Stimulated activated CD8-positive, alpha-beta memory T cell treated with anti-CD3 and anti-CD28 coated beads, Interleukin-4, amount 100 ng/mL, for 4 hours (primary cell): ENCODE measurements at places on chromosomes 3 and 15.
A peak's percentile ranks its signal among the peaks of the same experiment; 100 is the strongest.

GRCh38 chr3:48990636-48991469 lies 812 bp downstream of the P4HTM start:
- DNase-seq, result no peak

- DNase-seq, result no peak
Measured at GRCh38 chr3:172787019-172787418, 36.5 kb downstream of the ECT2 start.

GRCh38 chr3:197494366-197495058 lies 61.3 kb downstream of the BDH1 start:
- no peak for DNase-seq

GRCh38 chr3:77365152-77365551 lies 325.3 kb downstream of the ROBO2 start:
- no peak for DNase-seq

GRCh38 chr15:91165850-91166249 lies 65.8 kb downstream of the SV2B start:
- no peak for DNase-seq

GRCh38 chr3:191292243-191293015 lies 36.8 kb upstream of the CCDC50 start:
- DNase-seq, result no peak

DNA sequence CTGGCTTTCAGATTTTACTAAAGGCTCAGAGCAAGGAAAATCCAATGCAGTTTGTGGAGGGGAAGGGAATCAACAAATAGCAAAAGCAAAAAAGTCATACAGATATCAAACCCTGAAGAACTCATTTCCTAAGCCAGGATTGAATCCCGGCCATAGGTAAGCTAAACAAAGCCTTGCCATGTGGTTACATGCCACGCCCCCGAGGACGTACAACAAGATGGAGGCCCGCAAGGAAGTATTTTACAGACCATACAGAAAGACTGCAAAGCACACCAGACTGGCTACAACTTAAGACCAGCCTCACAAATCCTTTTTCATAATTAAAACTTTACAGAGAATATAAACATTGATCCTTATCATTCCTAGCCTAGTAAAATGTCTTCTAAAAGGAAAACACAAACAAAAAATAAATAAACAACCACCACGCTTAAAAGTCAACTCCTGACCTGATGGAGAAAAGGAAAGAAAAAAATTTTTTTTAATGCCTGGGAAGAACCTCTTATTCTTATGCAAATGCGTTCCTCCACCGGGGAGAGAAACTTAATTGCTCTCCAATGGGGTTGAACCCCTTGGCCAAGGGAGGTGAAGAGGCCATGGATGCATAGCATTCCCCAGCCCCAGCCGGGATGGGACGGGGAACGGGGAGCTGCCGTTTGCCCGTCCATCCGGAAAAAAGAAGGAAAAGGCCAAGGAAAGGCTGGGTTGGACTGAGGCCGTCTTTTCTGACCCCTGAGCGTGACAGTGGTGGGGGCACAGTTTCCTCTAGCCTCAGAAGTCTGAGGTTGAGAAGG lies 39.3 kb downstream of the IL1RAP start:
- DNase-seq, result no peak

GRCh38 chr3:37713818-37714204 lies 147.9 kb upstream of the CTDSPL start:
- DNase-seq, result no peak

GRCh38 chr3:171129827-171130226 lies 103.3 kb upstream of the SLC2A2 start:
- no peak for DNase-seq

DNA sequence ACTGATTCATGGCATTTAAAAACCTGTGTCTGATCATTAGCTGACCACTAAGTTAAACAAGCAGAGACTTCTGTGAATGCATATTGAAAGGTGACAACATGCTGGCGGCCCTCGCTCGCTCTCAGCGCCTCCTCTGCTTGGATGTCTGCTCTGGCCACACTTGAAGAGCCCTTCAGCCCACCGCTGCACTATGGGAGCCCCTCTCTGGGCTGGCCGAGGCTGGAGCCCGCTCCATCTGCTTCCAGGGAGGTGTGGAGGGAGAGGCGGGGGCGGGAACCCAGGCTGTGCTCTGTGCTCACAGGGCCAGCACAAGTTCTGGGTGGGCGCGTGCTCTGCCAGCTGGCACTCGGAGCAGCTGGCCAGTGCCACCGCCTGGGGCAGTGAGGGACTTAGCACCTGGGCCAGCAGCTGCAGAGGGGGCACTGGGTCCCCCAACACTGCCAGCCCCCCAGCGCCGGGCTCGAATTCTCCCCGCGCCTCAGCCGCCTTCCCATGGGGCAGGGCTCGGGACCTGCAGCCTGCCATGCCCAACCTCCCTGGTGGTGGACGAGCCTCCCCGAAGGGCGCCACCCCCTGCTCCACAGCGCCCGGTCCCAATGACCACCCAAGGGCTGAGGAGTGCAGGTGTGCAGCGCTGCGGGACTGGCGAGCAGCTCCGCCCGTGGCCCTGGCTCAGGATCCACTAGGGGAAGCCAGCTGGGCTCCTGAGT lies 252.4 kb downstream of the ZIC4 start:
- no peak for DNase-seq

DNA sequence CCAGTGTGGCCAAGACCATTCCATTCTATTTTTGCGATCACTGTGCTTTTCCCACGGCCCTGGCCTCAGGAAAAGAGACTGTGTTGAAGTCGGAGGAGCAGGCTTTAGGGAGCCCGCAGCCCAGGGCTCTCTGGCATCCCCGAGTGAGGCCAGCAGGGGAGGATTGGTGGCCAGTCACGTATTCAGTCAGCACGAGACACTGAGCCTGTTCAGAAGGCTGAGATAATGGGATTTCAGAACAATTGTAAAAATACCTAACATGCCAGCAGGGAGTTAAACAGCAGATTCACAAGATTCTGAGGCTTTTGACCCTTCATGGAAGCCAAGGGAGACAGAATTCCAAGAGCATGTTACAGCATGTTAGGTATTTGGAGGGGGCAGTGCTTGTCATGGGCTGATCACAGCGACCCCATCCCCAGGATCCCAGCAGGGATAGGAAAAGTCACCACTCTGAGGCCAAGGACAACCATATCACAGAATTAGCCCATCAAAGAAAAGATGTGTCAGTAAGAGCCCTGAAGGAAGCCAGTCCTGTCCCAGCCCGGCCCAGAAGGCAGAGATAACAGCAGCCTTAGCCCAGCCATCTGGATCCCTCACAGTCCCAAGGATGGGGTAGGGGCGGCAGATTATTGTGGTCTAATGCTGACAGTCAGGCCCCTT lies 40.6 kb downstream of the AMOTL2 start:
- no peak for DNase-seq

DNA sequence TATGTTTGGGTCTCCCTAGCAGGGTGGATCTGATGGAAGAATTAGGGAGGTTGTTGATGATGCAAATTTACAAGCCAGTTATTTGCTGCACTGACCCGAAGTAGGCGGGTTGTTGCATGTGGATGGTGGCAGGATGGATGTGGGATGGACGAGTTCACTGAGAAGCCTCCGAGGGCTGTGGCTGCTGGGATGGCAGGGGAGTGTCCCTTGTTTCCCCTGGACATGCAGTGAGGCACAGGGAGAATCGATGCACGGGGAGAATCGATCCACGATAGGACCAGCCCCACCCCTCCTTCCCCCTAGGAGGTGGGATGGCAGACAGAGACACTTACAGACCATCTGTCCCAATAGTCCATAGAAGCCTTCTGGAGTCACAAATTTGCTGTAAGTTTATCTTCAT lies 31.0 kb upstream of the KLF13 start:
- no peak for DNase-seq

GRCh38 chr15:27017168-27017809 lies 46.3 kb downstream of the GABRG3 start:
- DNase-seq, result no peak

- no peak for DNase-seq
Measured at GRCh38 chr3:143957453-143957852, 14.2 kb upstream of the DIPK2A start.

- DNase-seq, result peak; percentile 73
Measured at GRCh38 chr15:38690719-38691332, 126.2 kb upstream of the RASGRP1 start.

GRCh38 chr3:72145506-72146380 lies 360.8 kb upstream of the PROK2 start:
- no peak for DNase-seq

DNA sequence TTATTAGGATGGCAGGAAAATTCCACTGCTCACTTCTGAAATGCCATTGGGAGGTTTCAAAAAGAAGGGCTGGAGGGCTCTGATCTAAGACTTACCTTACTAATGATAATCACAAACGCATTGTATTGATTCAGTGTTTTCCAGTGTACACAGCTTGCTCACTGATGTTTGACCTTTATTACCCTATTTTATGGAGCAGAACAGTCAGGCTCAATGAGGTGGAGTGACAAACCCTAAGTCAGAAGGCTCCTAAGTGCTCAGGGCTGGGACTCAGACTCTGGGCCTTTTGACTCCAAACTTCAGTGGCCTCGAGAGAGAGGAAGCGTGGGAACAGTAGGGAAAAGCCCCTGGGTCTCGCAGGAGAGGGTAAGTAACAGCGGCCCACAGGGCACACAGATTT lies 20.3 kb upstream of the RAD18 start:
- no peak for DNase-seq

DNA sequence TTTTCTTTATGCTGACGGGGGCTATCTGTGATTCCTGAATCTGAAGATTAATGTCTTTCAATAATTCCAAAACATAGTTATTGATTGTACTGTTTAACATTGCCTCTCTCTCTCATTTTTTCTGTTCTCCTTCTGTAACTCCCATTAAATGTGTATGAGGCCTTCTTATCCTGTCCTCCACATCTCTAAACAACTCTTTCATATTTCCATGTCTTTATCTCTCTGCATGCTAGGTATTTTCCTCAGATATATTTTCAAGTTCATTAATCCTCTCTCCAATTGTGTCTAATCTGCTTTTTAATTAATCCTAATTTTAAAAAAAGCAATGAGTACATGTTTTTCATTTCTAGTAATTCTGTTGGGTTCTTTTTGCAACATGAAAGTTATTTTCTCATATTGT lies 173.2 kb downstream of the TLE3 start:
- DNase-seq, result no peak

DNA sequence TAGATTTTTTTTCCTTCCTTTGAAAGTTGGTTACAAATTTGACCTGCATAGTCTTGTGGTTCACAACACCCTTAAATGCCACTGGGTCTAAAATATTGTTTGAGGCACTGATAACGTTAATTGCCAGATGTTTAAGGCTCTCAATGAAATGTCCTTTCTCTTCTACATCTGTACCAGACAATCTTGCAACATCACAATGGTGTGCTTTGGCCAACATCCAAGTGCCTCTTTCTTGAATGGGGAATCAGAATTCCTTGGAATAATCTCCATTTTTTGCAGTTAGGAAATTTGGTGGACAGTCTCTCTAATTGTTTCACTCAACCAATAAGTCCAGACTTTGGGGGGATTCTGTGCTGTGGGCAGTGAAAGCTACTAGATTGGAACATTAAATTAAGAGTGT lies 26.0 kb upstream of the PEX5L start:
- no peak for DNase-seq

GRCh38 chr3:161641287-161641686 lies 144.7 kb downstream of the OTOL1 start:
- no peak for DNase-seq

DNA sequence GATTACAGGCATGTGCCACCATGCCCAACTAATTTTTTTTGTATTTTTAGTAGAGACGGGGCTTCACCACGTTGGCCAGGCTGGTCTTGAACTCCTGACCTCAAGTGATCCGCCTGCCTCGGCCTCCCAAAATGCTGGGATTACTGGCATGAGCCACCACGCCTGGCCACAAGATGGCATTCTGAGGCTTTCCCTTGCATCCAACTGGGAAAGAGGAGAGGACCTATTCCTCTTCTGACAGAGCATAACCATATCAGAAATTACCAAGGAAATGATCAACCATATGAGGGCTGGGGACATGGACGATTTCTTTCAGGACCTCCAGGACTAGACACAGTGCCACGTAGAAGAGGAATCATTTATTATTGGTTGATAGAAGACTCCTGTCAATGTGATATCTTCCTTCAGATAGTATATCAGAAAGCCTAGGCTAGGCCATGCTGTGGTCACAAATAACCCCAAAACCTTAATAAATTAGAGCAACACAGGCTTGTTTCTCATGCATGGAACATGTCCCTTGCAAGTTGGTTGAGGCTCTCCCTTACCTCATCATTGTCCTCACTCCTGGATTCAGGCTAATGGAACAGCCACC lies 372.3 kb upstream of the IL12A start:
- DNase-seq, result no peak

GRCh38 chr15:34654625-34655024 lies 71.2 kb upstream of the GOLGA8B start:
- DNase-seq, result no peak

DNA sequence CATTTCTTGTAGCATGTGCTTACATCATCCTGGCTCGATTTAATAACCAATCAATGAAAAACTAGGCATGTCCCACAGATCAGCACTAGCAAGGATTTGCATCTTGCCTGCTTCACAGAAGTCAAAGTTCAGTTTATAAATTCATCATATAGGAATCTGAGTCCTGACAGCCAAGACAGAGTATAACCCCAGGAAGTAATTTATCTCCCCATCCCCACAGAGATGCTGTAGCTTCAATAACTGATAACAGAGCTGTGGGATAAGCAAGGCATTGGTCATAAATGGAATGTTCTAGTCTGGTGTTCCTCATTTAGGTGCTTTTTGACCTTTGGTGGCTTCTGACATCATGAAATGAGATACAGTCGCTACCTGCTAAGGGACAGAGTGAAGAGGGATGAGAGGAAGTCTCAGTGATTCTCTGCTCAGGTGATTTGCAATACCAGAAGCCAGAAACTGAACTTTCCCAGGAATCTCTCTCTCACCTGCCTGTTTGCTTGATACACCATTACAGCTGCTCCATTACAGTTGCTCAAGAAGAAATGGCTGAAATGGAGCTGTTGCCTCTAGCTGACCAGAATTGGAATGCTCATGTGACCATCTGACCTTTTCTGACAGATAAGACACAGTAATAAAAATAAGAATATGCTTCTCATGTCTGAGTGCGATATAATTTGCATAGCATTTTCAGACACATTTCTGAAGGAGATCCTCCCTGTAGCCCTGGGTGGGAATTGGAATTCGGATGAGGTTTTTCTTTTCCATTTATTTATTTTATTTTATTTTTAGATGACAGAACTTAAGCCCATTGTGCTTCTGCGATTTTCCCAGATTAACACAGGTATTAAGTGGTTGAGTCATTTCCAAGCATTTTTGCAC lies 217.1 kb upstream of the KCNMB2 start:
- DNase-seq, result no peak

- DNase-seq, result no peak
Measured at GRCh38 chr3:161409858-161410257, 38.5 kb upstream of the SPTSSB start.

GRCh38 chr3:96319166-96319565 lies 495.2 kb upstream of the EPHA6 start:
- DNase-seq, result no peak

GRCh38 chr3:14810801-14811661 lies 7.7 kb upstream of the FGD5 start:
- no peak for DNase-seq

DNA sequence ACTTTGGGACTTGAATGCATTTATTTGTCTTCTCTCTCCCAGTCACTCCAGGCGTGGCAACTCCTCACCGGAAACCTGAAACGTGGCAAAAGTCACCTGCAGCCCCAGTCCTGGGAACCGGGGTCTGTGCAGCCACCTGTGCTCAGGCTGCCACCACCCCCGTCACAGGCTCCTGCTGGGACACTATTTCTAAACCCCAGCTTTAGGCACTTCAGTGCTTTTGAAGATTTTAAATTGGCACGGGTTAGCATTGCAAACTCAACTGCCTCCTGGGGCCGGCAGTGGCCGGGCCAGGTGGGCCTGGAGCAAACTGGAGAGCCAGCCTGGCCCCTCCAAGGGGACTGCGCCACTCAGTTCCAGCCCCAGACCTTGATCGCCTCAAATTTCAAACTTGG lies 146.7 kb upstream of the IQSEC1 start:
- no peak for DNase-seq

GRCh38 chr3:123961508-123961856 lies 453 bp upstream of the CCDC14 start:
- no peak for DNase-seq
